ENCODE measurements at places on chromosomes 1 and 21. TPM values are rescaled to one million over a fixed set of nuclear protein-coding genes. Genes with fewer than 3 reads are reported as not detected.

VTCN1 gene
- total RNA-seq: not detected

SERINC2 gene
- total RNA-seq: not detected

RGS8 gene
- not detected for total RNA-seq

UQCRH gene
- total RNA-seq: 247 TPM

NPHS2 gene
- total RNA-seq: not detected

IL20 gene
- not detected for total RNA-seq

IVL gene
- not detected for total RNA-seq

CD1B gene
- not detected for total RNA-seq

ACTL8 gene
- total RNA-seq: not detected

EFNA3 gene
- 2.7 TPM for total RNA-seq

LRRC39 gene
- total RNA-seq: 0.46 TPM

RAB3B gene
- 0.02 TPM for total RNA-seq

MRPL20 gene
- total RNA-seq: 107 TPM

MEGF6 gene
- 26.6 TPM for total RNA-seq

SRGAP2 gene
- 80.9 TPM for total RNA-seq

TAS1R1 gene
- not detected for total RNA-seq

HMGCS2 gene
- total RNA-seq: not detected

S100A5 gene
- 3.0 TPM for total RNA-seq

LAMC2 gene
- total RNA-seq: 0.04 TPM

PRDM15 gene
- 10.0 TPM for total RNA-seq

GBP6 gene
- total RNA-seq: 0.27 TPM

DNAJC6 gene
- total RNA-seq: 1.9 TPM

GJA5 gene
- not detected for total RNA-seq

PDE9A gene
- 4.7 TPM for total RNA-seq

DOP1B gene
- total RNA-seq: 24.6 TPM

BRDT gene
- not detected for total RNA-seq

GJA9 gene
- total RNA-seq: not detected

TRIM17 gene
- total RNA-seq: 0.99 TPM

FCRL2 gene
- not detected for total RNA-seq
